Umbilical cord (tissue), 2 donors: ENCODE measurements at places on chromosomes 6 and 20.

- DNase-seq: no peak
These were observed 44.2 kb downstream of the ZNF831 start for GRCh38 chr20:59207742-59208357.

DNA sequence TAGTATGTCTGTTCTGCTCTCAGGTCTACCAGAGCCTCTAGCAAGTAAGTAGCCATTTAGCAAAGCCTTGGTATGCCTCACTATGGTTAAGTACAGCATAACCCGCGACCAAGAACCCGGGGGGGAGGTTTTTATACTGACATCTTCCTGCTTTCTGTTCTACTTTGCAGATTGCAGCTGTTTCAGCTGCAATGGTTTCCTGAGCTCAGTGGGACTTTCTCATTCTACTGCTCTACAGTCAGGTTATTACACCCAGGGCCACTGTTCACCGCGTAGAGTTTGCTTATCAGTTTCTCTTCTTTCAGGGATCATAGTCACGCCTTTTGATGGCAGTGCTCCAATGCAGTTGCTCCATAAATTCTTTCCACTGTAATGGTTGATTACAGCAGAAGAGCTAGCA lies 631.3 kb downstream of the TFAP2A start:
- DNase-seq: peak; percentile 1

DNA sequence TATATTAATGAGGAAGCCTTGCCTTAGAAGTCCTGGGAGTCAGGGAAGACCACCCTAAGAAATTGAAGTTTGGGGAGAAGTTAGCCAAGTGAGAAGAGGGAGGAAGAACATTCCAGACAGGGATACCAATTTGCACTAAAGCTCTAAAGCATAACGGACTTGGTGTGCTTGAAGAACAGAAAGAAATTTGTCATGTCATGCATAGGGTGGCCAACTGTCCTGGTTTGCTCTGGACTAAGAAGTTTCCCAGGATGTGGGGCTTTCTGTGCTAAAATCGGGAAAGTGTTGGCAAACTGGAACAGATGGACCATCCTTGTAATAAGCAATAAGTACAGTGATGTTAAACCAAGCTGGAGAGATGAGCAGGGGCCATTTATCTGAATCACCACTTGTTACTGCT lies 217.6 kb downstream of the ZNF217 start:
- no peak for DNase-seq

- peak; percentile 94 for DNase-seq
These were observed 75.2 kb downstream of the OR2B2 start for GRCh38 chr6:27836783-27837624.

DNA sequence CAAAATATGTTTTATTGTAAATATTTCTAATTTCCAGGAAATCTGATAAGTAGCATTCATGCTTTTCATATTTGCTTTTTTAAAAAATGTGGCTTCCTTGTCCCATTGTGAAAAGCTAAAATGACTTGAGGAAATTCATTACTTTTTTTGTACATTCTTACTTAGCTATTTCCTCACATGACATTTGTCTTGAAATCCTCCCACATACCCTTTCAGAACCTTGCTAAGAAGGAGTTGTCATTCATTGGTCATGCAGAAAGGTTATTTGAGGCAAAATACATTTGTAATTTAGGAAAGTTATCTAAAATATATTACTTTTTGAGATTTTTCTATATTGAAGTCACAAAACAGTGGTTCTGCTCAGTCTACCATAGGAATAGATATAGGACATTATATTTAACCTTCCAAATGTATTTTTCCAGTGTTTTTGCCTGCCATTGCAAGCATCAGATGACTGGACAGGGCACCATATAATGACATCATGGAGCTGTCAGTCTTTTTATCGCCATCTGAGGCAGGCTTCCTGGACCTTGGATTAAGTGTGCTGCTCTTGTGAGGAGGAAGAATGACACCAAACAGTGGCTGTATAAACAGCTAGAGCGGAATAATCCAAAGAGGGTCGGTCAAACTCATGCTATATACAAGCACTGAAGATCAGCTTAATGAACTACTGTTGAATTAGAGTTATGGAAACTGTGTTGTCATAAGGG lies 109.4 kb upstream of the HCRTR2 start:
- no peak for DNase-seq

- DNase-seq: peak; percentile 76
These were observed at the start of gene ECHDC1 for GRCh38 chr6:127342946-127343808. ECHDC1 (minus strand) TSS chr6:127343609; CDS start chr6:127331028, 12,581 bp downstream.

- no peak for DNase-seq
These were observed 101.9 kb upstream of the MOCS1 start for GRCh38 chr6:40036186-40036585.

- peak; percentile 24 for DNase-seq
These were observed 8.7 kb downstream of the MMP24OS start for GRCh38 chr20:35269055-35269781.

DNA sequence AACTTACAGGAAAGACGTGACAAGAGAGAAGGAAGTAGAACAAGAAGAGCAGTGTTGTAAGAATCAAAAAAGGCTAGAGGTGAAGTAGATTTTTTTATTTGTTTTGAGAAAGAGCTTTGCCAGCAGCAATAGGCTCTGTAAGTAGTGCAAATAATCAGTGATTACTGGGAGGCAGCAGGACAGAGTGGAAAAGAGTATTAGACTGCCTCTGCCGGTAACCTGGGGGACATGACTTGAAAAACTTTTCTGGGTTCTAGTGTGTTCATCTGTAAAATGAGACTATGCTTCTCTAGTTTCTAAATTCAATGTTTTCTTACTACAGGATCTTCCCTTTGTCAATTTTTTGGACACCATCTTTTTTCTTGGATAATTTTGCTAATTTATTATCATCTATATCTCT lies 5.8 kb upstream of the IRAK1BP1 start:
- no peak for DNase-seq

- DNase-seq: no peak
These were observed 957.5 kb upstream of the EPHA7 start for GRCh38 chr6:94376876-94377275.

DNA sequence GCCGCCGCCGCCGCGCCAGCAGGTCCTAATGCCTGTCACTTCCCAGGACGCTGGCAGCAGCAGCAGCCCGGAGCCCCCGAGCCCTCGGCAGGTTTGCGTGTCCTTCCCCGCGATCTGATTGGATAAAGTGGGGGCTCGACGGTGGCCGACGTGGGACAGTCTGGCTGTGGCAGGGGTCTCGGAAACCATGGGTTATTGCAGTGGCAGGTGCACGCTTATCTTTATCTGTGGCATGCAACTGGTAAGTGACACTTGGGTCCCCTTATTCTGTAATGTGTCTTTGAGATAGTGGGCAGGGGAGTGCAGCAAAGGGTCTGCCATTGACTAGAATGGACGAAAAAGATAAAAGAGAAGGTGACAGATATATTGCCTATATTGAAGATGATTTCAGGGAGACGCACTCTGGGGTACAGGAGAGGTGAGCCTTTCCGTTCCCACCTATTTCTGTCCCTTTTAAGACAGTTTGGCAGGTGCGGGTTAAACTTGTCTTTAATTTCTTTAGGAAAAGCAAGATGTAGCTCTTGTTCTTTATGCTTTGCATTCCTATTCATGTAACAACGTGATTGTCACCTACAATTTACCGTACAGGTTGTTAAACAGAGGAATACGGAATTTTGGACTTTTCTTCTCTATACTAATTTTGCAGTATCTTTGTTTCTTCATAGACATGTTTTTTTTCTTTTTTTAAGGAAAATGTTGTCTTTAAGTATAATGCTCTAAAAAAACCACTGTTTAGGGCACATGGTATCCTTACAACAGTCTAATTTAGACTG lies 535 bp downstream of the NKAIN2 start:
- DNase-seq: no peak

- no peak for DNase-seq
These were observed 59.6 kb downstream of the SLC24A3 start for GRCh38 chr20:19271879-19272651.

DNA sequence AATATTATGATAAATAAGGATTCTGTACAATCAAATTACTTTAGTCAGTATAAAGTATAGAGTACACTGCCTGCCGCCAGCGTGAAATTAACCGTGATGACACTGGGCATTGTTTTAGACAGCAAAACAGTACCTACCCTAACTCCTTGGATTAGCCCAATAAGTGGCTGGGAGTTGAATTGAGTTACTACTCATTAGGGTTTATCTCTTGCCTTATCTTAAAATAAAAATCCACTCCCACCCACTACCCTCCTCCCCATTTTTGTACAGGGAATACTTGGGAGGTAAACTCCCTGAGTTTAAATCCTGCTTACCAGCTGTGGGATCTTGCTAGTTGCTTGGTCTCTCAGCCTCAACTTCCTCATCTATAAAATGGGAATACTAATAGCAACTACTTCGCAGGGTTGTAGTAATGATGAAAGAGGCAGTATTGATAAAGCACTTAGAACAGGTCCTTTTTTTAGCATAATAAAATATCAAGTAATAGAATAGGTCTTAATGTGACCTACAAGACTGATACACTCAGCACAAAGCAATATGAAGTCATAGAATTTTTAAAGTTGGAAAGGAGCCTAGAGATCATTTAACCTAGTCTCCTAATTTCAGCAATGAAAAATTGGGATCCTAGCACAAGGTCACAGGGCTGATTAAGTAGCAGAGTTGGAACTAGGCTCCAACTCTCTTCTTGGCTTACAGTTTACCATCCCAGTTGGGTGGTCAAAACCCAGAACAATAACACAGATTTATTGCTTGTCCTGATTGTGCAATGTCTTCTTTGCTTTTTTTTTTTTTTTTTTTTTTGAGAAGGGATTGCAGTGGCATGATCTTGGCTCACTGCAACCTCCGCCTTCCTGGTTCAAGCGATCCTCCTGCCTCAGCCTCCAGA lies 23.8 kb downstream of the PHACTR2 start:
- no peak for DNase-seq

- DNase-seq: no peak
These were observed 627.8 kb downstream of the DOK5 start for GRCh38 chr20:55103188-55103587.

- DNase-seq: no peak
These were observed 157.4 kb downstream of the OGFRL1 start for GRCh38 chr6:71446057-71446456.

DNA sequence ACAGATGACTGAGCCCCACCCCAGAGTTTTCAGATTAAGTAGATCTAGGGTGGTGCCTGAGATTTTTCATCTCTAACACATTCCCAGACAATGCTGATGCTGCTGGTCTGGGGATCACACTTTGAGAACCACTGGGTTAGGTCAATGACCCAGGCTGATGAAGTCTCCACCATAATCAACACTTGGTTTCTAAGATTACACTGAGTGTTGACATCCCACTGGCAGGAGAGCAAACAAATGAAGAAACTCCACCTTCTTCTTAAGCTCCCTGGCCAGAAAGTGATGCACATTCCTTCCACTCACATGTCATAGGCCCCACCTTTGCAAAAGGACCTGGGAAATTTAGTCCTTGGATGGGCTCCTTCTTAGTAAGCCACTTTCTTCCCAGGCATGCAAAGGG lies 53.1 kb downstream of the MAFB start:
- DNase-seq: no peak

GRCh38 chr6:141977782-141978181 lies 154.9 kb upstream of the GJE1 start:
- DNase-seq: no peak

DNA sequence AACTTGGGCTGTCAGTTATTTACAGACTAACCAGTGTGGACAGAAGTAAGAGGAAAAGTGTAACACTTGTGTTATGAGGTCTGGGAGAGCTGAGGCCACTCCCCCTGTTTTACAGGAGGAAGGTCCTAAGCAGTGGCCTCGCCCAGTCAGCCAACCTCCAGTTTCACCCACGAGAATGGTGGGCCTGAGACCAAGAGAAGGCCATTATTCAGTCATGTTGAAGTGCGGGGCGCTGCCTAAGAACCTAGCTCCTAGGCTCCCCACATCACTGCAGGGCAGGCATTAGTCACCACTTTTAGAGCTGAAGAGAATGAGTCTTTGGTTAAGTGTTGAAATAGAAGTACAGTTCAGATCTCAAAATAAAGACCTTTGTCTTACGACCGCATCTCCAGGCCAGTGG lies 27.9 kb downstream of the CDYL start:
- DNase-seq: no peak

- DNase-seq: no peak
These were observed 736.6 kb downstream of the KIF16B start for GRCh38 chr20:15836634-15837033.

DNA sequence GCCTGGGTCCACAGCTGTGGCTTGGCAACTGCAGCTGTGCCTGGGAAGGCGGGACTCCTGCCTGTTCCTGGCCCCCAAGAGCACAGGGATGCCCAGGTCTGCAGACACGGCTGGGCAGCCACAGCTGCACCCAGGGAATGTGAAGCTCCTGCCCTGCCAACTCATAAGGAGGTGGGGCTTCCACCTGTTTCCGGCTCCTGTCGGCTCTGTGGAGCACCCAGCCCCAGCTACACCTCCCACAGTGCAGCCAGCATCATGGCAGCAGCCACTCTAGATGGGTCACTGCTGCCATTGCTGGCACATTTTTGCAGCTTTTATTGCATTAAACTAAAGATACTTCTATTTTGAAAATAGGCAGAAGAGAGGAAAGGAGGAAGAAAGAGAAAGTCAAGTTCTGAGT lies 207.9 kb downstream of the SAMD5 start:
- DNase-seq: no peak

GRCh38 chr6:150119173-150119572 lies 23.7 kb upstream of the PPP1R14C start:
- DNase-seq: peak; percentile 56

- DNase-seq: no peak
These were observed 82.1 kb downstream of the TCP11 start for GRCh38 chr6:35058865-35059522.

GRCh38 chr6:166052837-166053236 lies 114.8 kb downstream of the TBXT start:
- no peak for DNase-seq

GRCh38 chr6:1394514-1395463 lies 5.4 kb downstream of the FOXF2 start:
- DNase-seq: no peak

DNA sequence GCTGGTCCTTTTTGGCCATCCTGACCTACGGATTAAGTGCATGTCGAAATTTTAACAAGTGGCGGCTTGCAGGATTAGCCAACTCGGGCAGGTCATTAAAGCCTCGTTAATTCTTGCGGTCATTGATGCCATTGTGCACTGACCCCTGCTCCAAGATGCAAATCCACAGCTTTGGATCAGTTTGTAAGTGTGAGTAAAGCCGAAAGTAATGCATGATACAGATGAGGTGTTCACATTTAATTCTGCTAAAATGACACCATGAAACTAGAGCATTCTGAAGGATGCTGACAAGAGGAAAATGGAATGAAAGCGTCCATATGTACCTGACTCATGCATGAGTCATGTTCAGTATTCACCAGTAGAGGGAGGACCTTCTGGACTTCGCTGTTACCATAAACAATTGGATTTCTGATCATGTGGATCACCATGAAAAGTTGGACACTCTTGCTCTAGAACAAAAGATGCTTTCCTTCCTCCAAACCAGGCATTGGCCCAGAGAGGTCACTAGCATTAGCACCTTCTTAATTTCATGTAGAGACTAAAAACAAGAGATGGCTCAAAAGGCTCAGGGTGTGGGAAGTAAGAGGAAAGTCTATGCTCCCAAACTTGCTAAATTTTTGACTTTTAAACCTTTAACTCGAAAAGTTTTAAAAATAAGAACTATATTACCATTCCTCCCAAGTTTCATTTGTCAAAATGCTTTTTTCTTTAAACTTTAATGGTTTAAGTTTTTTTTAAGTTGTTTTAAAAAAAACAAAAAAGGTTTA lies 48.0 kb downstream of the MUC22 start:
- DNase-seq: no peak
